ENCODE measurements at places on chromosomes 7 and 10.

GRCh38 chr10:72832701-72833100, 60.8 kb upstream of the OIT3 start:
- no peak for DNase-seq

- peak; percentile 44 for DNase-seq
Observed at GRCh38 chr10:125812128-125812750, 10.8 kb downstream of the UROS start.

GRCh38 chr7:93948106-93948505, 26.6 kb downstream of the GNG11 start:
- no peak for DNase-seq

- DNase-seq = no peak
Observed at GRCh38 chr7:842431-843031, 10.3 kb downstream of the SUN1 start.

DNA sequence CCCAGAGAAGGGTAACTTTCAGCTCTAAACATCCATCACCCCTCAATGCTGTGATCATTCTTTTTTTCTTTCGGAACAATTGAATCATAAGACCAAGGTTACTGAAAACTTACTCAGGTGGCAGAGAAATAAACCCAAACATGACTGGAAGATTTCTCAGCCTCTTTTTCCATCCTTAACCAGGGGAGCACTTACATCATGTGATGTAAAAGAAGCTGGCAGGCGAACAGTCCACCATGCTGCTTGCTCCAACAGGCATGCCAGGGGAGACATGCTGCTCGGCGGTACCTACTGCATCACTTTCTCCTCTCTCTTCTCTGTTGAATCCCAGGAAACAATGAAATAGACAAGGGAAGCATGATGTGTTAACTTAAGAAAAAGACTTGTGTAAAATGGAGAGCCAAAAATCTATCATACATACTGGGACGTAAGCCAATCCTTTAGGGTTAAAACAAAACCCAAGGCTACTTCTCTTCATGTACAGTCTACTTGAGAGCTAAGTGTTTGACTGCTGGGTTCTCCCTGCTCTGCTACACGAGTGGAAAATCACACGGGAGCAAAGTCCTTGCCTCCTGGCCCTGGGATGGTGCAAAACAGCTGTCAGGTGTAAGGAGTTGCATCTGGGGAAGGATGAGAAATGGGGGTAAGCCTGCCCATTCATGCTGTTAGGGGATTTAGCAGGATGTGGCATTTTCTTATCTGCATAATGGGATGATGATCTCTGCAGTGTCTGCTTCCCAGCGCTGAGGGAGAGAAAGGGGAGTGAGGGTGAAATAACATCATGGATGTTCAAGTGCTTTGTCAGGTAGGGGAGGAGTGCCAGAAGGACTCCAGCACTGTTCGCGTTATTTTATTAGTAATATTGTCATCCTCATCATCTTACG, 64.3 kb upstream of the ZNF438 start:
- no peak for DNase-seq

DNA sequence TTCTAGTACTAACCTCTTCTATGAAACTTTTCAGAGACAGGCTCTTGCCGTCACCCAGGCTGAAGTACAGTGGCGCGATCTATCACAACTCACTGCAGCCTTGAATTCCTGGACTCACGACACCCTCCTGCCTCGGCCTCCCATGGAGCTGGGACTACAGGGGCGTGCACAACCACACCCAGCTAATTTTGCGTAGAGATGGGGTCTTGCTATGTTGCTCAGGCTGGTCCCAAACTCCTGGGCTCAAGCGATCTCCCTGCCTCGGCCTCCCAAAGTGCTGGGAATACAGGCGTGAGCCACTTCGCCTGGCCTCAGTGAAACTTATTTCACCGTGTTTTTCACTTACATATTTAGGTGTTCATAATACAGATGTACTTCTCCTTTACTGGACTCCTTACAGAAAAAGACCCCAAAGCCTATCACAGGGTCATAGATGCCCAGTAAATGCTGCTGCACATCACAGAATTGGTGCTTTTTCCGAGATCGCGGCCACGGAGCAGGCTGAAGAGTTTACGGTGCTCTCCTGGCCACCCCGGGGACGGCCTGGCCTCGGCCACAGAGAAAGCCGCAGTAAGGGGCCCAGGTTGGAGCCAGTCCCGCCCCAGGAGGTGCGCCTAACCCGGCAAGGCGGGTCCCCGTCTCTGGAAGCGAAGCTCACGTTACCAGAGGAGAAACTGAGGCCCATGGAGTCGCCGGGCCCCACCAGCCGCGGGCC, 595 bp downstream of the TBL2 start:
- no peak for DNase-seq

GRCh38 chr7:1438208-1438607, 21.1 kb downstream of the MICALL2 start:
- DNase-seq = no peak

- DNase-seq = no peak
Observed at GRCh38 chr7:100585511-100586265, at the start of gene LRCH4. Gene LRCH4 (minus strand): TSS chr7:100586129. CDS start chr7:100586100, 29 bp downstream.

DNA sequence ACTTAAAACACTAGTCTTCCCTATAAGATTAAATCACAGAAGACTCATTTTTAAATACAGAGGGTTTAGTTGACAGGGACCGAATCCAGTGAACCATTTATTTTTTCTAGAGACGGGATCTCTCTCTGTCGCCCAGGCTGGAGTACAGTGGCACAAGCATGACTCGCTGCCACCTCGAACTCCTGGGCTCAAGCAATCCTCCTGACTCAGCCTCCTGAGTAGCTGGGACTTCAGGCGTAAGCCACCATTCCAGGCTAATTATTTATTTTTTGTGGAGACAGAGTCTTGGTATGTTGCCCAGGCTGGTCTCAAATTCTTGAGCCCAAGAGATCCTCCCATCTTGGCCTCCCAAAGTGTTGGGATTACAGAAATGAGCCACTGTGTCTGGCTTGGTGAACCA, 20.9 kb upstream of the LYZL1 start:
- no peak for DNase-seq

- DNase-seq = no peak
Observed at GRCh38 chr7:44150466-44150832, 9.3 kb upstream of the MYL7 start.

DNA sequence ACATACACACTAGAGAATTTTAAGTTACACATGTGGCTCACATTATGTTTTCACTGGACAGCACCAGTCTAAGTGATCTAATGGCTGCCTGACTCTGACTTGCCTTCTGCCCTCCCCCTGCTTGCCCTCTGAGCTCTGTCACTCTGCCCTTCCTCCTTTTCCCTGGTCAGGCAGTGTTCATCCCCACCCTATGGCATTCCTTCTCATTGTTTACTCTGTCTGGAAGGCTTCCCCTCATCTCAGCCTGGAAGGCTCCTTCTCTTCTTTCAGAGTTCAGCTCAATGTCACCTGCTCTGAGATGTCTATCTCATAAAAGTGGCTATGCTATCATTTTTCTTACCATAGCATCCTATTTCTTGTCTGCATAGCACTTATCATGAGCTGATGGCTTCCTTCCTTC, 305.7 kb downstream of the BMPER start:
- no peak for DNase-seq

DNA sequence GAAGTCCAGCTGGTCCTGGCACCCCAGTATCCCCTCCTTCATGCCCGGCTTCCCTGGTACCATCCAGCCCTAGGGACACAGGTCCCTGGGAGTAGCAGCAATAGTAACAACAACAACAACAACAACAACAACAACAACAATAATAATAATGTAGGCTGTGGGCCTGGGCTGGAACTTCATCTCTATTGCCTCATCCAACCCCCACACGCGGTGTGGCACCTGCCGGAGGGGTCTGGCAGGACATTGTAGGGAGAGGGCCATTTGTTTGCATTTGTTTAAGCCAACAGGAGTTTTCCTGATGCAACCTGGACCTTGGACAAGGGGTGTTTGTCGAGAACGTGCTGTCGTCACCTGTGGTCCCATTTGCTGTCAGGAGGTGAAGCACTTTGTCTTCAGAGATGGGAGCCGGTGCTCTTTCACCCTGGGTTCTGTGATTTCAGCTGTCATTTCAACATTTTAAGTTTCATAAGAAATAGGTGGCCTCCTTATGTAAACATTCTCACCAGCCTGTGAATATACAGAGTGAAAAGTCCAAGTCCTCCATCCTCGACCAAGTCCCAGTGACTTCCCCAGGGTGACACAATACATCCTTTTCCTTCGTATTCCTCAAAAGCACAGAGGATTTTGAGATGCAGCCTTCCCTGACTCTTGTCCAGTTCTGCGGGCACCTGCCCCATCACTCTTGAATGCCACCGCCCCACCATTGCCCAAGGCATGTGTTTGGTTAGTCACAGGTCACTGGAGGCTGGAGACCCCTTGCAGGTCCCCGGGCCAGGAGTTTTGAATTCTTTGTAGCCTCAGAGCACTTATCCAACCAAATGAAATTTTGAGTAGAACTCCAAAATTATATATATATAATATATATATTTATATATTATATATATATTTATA, 9.2 kb downstream of the LHPP start:
- no peak for DNase-seq

- no peak for DNase-seq
Observed at GRCh38 chr7:22591271-22591670, 91.3 kb upstream of the STEAP1B start.

DNA sequence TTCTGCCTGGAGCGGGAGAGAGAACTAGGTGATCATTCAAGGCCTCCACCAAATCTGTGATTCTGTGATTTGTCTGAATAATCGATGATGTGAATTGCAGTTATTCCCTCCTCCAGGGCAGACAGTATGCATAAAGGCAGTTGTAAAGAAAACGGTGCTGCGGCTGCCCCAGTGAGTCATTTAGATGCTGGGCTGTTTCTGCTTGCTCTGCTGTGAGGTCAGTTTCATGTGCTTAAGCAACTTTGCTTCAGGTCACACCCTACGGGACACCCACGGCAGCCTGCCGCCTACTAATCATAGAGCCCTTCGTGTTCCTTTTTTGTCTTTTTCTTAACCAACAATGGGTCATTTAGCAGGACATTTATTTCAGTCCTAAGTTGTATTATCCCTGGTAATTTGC, 158.1 kb upstream of the PITRM1 start:
- no peak for DNase-seq

GRCh38 chr10:106661767-106662140, 502.8 kb downstream of the SORCS1 start:
- DNase-seq = no peak

GRCh38 chr10:113019692-113020474, 69.8 kb downstream of the TCF7L2 start:
- DNase-seq = no peak

DNA sequence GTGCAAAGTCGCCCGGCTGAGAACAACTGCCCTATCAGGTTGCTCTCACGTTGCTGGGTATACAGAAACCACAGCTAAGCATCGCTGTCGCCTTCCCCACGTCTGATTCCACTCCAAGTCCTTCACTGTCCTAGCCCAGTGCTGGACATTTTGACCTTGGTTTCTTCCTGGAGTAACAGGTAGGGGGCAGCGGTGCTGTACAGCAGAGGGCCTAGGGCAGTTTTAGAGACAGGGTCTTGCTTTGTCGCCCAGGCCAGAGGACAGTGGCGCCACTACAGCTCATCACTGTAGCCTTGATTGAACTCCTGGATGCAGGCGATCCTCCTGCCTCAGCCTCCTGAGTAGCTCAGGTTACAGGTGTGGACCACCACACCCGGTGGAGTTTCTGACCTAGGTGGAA, 2.6 kb downstream of the CLDN15 start:
- DNase-seq = no peak

- no peak for DNase-seq
Observed at GRCh38 chr7:67636348-67637022, 639.9 kb downstream of the TYW1 start.

- peak; percentile 60 for DNase-seq
Observed at GRCh38 chr10:21402606-21403083, 122.8 kb downstream of the SKIDA1 start.

DNA sequence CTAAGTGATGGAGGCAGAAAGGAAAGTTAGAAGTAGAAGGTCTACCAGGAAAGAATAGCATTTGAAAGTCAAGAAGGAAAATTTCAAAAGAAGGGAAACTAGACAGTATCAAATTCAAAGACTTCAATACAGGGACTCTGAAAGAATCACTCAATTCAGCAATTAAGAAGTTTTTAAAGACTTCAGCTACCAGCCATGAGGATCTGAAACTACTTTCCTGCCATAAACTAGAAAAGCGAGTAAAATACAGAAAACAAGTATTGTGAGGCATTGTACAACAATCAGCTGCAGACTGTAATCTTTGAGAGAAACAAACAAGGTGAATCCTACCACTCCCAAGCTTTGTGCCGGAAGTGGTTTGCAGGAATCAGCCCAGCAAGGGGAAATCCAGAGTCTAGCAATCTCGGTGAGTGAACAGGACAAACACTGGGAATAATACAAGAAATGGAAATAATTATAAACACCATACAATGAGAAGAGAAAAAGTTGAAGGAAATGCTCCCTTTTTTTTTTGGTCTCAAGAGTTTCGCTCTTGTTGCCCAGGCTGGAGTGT, 62.4 kb downstream of the ARHGAP12 start:
- DNase-seq = no peak

DNA sequence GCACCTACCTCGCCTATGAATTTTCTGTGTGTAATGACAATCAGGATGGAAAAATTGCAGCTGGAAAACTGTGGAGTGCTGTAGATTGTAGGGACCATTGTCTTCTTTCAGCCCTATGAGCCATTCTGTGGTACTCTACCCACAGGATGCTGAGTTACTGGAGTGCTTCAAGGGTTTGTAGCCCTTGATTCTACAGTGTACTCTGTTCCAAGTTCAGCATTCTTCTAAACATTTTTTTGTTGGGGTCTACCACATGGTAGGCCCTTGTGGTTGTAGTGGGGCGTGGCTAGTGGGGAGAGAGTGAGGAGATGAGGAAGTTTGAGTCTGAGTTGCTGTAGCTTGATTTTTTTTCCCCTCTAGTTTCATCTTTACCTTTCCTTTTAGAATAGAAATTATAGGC, 33.5 kb downstream of the REEP3 start:
- peak; percentile 82 for DNase-seq

GRCh38 chr7:55248526-55248925, 116.6 kb upstream of the LANCL2 start:
- no peak for DNase-seq

DNA sequence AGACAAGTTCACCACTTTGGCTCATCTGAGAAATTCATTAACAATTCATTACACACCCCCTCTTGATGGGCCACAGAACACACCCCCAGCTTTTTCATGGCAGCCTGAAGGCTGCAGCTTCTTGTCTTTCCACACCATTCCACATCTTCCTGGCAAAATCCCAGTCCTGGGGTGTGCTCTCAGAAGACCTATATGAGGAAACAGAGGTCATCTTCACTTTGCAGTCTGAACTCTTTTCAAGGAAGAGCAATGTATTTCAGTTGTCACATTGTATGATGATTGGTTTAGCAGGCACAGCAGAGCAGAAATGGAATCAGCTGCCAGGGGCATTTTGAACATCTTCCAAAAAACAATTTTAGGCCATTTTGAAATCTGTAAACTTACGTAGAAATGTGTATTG, 7.8 kb upstream of the LRRC27 start:
- DNase-seq = no peak

GRCh38 chr7:117548035-117548434, 68.2 kb downstream of the CFTR start:
- no peak for DNase-seq
